ENCODE measurements at places on chromosomes 2 and 18.

DNA sequence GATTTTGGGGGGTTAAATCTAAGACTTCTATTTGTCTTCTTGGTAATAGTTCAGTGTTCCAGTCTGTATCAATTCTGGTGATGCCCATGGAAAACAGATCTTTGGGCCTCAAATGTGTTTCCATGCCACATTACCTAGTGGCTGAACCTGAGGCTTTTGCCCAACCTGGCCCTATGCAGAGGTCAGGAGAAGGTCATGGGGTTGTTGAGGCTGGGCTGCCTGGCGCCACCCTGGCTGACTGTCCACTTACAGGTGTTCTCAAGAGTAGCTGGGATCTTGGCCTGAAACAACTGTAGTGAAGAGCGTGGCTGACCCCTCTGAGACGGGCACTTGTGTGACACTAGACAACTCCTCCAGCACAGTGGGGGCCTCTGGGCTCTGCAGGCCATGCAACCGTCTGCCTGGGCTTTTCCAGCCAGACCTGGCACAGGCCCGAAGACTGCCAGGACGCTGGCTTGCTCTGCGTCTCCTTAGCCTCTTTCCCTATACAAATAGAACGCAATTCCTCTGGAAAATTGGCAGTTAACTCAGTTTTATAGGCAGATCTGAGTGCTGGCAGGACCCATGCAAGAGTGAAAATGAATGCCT is 127.8 kb downstream of the TRIM43 start:
- DNase-seq, result no peak

DNA sequence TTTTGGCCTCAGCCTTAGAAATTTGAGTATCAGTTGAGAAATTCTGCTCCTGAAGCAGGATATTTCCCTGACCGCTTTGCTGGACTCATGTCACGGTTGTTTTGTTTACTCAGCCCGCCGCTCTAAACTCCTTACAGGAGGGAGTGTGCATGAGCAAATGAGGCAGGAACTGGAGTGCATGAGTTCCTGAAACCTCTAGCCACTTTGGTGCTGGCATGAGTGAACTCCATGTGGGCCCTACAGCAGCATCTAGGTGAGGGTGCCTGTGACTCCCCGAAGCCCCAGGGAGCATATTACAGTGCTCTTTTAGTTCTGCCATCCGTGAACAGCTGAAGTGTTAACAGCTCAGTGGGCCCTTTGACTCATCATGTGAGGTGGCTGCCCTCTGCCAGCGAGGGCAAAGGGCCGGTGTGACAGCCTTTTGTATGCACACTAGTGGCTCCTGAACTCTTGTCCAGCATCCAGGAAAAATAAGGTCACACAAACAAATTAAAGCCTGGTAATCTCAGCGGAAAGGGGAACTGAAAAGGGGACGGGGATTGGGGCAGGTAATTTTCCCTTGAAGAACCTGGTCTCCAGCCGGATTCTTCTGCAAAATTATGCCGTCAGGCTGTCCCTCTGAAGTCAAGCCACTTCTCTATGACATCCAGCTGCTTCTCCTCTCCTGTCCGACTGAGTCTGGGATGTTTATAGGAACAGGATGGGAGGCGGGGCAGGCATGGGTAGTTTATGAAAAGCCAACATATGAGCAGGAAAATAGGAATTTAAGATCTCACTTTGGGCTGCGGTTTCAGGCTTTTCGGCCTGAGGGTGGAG is 1668.7 kb downstream of the SUCLG1 start:
- DNase-seq, result no peak

- DNase-seq, result no peak
Measured at GRCh38 chr2:75320898-75321598, 121.7 kb upstream of the TACR1 start.

DNA sequence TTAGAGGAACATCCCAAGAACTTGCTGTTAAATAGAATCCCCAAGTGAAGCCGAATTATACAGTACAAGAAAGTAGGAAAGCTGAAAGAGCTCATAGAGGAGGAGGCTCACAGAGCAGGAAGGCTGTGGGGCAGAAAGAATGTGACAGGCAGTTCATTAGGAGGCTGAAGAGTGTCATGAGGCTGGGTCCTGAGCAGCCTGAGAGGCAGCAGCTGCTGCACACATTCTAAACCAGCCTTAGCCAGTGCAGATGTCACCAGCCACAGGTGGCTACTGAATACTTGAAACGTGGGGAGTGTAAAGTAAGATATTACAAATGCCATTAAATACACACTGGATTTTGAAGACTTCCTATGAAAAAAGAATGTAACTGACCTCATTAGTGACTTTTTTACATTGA is 490.2 kb upstream of the KLHL29 start:
- DNase-seq, result no peak

DNA sequence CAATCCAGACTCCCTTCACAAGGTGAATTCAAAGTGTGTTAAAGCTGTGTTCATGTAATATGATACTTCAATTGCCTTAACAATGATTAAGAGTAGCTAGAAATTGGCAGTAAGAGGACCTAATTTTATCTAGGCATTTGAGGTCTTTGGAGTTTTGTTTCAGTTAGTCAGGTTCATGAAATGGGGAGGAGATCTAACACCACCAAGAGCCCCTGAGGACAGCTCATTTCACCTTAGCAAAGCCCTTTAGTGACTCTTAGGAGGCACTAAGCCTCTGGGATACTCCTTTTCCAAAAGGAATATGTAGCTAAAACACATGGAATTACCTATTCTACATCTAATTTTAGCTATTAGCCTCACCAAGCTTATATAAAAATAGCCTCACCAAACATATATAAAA is 716.5 kb upstream of the RAB6C start:
- DNase-seq, result no peak

DNA sequence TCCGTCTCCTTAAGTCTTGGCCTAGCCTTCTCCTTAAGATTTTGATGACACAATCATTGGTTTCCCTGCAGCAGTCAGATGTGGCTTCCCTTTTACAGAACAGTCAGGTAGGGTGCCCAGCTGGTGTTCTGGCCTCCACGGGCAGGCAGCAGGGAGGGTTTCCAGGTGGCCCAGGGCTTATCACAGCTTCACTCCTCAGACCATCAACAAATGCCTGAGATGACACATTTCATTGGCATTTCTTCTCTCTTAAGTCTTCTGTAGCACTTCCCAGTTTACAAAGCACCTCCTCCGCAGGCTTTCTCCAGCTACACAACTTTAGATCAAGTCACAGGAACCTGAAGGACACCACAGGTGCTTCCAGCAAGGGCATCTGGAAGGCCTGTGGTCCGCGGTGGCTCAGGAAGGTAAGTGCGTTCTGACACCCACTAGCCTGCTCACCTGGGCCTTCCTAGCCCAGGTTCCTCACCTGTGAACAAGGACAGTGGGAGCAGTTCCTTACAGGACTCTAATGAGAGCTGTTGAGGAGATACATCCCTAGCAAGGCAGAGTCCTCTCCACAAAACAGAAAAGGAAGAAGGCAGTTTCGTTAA is 37.6 kb downstream of the PTPN18 start:
- no peak for DNase-seq

GRCh38 chr18:59048378-59048777 is 91.3 kb upstream of the SEC11C start:
- DNase-seq, result no peak

GRCh38 chr2:181578829-181579228 is 78.1 kb downstream of the CERKL start:
- DNase-seq, result no peak
